ENCODE measurements at places on chromosomes 5 and 9.

GRCh38 chr9:87180841-87181240 lies 233.5 kb upstream of the GAS1 start:
- no peak for DNase-seq

DNA sequence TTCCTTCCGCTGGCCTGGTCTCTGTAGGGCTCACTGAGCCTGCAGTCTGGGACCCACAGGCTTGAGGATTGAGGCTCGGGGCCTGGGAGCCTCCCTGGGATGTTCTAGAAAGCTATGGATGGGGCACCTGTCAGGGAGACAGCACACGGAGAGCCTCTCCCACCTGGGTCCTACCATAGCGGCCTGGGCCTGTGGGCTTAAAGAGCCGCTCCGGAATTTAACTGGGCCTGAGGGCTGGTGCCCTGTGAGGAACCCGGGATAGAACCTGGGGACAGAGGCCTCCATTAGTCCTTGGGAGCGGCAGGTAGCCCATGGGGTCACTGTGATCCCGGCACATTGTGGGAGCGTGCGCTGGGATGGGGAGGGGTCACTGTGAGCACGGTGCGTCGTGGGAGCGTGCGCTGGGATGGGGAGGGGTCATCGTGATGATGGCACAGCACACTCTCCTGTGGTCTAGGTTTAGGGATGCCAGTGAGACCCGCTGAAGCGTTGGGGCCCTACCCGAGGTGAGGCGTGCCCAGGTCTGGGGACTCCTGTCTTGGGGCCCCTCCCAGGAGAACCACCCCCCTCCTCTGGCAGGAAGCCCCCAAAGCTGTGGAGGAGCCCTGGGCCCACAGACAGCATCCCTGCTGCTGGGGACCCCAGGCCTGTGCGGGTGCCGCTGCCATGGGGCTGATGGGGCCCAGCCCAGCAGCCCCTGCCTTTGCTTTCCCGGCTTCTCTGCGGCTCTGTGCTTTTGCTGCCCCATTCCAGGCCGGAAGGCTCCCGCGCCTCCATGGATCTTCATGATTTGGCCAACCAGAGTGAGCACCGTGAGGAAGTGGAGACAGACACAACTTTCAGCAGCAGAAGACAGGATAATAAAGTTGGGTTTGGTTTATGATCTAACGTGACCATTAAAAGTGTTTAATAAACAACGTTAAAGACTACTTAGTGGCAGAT lies 3.4 kb upstream of the CEP72 start:
- DNase-seq, result no peak

DNA sequence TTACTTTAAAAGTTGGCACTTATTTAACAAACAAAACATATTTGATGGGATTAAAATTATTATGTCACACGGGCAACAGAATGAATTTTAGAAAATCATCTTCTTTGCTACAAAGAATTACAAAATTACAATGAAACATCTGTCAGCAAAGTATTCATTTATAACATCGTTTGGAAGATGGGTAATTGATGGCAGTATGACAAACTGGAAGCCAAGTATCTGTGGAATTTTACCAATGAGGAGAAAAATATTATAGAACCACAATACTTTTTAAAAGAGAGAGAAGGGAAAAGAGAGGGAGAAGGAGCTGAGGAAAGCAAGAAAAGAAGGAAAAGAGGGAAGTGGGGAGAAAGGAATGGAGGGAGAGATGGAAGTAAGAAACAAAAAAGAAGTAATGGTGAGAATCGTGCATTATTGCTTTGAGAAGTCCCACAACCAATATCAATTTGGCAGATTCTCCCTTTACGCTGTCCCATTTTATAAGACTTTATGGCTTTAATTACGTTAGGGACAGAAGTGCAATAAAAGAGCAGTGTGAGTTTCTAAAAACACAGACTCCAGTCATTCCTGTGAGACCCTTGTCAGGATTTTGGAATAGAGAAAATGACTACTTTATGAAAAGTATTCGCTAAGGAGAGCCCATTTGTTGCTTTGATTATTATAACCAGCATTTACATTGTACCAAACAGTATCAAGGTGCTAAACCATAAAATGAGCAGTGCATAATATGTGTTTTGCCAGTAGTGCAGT lies 76.7 kb downstream of the LURAP1L start:
- DNase-seq, result no peak

DNA sequence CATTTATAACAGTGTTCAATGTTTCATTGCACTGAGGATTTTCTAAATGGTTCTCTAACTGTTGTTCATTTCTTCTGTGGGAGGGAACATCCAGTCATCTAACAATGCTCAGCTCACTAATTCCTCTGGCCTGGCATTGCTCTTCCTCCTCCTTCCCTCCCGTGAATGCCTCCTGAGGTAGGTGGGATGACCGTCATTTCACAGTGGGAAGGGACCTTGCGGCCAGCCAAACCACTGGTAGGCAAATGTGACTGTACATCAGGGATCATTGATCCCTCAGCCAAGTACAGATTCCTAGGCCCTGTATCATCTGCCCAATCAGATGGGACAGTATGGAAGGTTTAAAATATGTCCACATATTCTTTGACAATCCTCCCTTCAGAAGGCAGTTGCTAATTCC lies 23.7 kb upstream of the VDAC1 start:
- no peak for DNase-seq

GRCh38 chr5:59782856-59783255 lies 110.7 kb downstream of the PDE4D start:
- DNase-seq, result no peak

DNA sequence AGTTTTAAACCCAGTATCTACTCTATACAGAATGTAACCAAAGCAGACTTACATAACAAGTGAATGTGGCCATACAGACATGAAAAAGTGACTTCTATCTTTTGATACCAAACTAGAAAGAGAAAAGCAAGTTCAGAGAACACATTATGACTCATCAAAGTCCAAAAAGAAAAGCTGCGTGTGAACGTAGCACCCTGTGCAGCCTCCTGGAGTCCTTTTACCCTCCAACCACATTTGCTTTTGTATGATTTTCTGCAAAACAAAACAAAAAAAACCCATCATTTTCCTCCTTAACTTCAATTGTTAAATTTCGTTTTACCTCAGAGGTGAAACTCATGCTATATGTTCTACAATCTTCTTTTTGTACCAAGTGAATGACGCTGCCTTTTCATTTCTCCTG lies 2.8 kb upstream of the SMARCA2 start:
- no peak for DNase-seq

- DNase-seq, result no peak
Measured at GRCh38 chr5:165015547-165015946, 1510.1 kb downstream of the MAT2B start.

DNA sequence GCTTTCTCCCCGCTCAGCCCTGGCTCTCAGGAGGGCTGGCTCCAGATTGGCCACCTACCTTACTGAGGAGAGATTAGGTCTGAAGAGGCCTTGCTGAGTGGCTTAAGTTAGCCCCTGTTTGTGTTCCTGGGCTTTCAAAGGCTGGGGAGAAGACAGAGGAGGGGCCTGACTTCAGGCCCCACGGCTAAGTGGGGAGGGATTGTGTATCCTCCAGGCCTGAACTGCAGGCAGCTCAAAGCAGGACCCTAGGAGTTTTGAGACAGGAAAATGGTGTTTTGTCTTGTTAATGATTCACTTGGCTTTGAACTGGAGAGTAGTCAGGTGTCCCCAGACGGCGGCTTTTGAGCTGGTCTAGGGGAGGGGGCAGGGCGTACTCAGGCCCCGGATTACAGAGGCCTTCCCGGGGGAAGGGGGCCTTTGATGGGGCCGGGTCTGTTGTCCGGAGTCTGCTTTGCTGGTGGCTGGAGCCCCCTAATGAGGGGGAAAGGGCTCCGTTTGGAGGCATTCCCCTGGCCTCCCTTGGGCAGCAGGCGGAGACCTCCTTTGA lies 162.0 kb upstream of the SMIM23 start:
- no peak for DNase-seq

GRCh38 chr9:72983056-72983455 lies 30.2 kb upstream of the ALDH1A1 start:
- no peak for DNase-seq

DNA sequence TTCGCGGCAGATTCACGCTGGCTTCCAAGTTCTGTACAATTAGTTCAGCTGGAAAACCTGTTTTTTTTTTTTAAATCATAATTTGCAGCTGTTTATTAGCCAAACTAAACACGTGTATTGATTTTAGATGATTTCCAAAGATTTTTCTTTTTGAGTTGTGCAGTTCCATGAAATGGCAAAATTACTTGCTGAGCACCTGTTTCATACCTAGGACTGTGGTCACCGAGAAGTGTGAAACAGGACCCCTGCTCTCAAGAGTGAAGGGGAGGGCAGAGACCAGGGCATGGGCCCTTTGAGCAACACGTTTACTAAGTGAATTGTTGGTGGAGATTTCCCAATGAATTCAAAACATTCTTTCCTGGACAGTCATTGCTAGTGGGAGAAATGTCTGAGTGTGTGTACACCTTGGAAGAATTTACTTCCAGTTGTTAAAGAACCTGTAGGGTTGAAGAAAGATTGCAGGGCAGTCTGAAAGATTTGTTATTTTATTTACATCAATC lies 688 bp downstream of the SNX24 start:
- no peak for DNase-seq

GRCh38 chr5:36459176-36460135 lies 146.9 kb upstream of the SLC1A3 start:
- peak; percentile 37 for DNase-seq

DNA sequence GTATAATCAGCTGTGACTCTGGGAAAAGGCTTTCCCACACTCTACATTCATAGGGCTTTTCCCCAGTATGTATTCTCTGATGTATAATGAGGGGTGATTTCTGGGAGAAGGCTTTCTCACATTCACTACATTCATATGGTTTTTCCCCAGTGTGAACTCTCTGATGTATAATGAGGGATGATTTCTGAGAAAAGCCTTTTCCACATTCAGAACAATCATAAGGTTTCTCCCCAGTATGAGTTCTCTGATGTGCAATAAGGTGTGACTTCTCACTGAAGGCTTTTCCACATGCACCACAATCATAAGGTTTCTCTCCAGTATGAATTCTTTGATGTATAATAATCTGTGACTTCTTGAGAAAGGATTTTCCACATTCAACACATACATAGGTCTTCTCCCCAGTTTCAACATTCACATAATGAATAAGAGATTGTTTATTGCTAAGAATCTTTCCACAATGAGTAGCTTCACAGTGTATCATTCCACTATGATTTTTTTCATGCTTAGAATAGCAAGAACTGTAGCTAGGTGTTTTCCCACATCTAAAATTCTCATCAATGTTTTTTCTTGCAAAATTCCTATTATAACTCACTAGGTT lies 26.7 kb upstream of the ZNF300 start:
- no peak for DNase-seq

DNA sequence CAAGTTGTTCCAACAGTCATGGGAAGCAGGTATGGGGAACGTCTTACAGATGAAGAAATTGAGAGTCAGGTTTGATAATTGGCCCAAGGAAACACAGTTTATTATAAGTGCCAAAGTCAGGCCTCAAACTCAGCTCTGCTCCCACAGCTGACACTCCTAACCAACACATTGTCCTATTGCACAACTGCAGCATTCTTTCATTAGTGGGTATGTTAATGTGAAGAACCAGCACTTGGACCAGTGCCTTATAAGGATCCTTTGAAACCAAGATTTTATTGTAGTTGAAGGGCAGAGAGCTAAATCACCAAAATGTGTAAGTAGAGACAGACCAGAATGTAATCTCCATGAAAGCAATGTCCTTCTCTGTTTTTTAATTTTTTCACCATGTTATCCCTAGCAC lies 56.1 kb downstream of the GRIA1 start:
- DNase-seq, result no peak

GRCh38 chr5:107668154-107669095 lies 2.3 kb downstream of the EFNA5 start:
- no peak for DNase-seq

DNA sequence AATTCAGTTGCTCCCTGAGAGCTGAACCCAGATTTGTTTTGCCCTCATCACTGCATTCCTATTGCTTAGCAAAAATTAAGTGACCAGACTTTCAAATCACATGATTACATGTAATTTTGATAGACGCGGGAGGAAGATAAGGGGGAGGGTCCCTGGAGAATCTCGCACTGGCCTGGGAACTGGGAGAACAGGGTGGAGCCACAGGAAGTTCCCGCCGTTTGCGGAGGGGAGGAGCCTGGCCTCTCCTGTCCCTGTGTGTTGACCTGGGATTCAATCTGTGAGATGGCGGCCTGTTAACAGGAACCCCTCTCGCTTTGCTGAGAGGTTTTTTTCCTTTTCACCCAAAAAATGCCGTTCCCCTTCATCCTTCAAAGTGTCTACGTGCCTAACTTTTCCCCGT lies 142.9 kb upstream of the OR13F1 start:
- no peak for DNase-seq

- DNase-seq, result no peak
Measured at GRCh38 chr5:84403773-84404172, 19.1 kb upstream of the EDIL3 start.

Data from HEK293T (cell line).